ENCODE measurements at places on chromosomes 2 and 18. TPM values are rescaled to one million over a fixed set of nuclear protein-coding genes. Genes with fewer than 3 reads are reported as not detected.

The DSC3 gene
- total RNA-seq: not detected

The TET3 gene
- total RNA-seq: 2.1 TPM

The AKAIN1 gene
- not detected for total RNA-seq

The SIX3 gene
- total RNA-seq: not detected

The HOXD1 gene
- total RNA-seq: not detected
